ENCODE measurements at places on chromosomes 1 and 21.

DNA sequence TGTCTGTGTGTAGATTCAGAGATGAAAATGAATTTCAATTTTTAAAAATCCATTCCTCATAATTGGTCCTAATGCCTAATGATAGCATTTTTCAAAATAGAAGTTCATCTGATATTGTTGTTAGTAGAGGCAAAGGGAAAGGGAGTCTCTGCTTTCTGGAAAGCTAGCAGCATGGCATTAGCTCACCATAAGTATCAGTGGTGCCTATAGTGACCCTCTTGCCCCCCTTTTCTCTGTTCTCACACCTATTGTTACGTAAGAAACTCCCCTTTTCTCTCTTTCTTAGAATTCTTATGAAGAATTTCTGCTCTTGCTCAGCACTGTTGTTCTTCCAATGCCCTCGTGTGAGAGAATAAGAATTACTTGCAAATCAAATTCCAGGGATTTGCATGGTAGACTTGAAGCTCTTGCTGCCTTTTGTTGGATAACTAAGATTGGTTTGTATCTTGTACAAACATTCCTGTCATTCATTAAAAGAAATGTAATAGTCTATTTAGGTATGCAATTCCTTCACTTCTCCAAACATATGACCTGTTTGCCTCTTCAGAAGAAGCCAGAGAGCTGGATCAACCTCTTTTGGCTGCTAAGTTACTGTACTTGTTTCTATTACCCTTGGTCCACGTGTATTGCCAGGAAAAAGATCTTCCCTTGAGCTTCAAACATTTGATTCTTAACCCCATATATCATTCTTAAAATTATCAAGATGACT lies 69.2 kb upstream of the MAGI3 start:
- DNase-seq = no peak

- DNase-seq = no peak
Observed at GRCh38 chr21:46150073-46150472, 5.3 kb downstream of the FTCD start.

- no peak for DNase-seq
Observed at GRCh38 chr1:87030740-87031690, 116.6 kb downstream of the HS2ST1 start.

- no peak for DNase-seq
Observed at GRCh38 chr1:9746651-9747050, 77.1 kb downstream of the CLSTN1 start.

- DNase-seq = no peak
Observed at GRCh38 chr1:156586323-156586722, 5.3 kb upstream of the NAXE start.
